Lower lobe of right lung (tissue), 2 donors: ENCODE measurements at places on chromosomes 6 and 20. TPM values are rescaled to one million over a fixed set of nuclear protein-coding genes. Genes with fewer than 3 reads are reported as not detected.
A peak's percentile ranks its signal among the peaks of the same experiment; 100 is the strongest.

DNA sequence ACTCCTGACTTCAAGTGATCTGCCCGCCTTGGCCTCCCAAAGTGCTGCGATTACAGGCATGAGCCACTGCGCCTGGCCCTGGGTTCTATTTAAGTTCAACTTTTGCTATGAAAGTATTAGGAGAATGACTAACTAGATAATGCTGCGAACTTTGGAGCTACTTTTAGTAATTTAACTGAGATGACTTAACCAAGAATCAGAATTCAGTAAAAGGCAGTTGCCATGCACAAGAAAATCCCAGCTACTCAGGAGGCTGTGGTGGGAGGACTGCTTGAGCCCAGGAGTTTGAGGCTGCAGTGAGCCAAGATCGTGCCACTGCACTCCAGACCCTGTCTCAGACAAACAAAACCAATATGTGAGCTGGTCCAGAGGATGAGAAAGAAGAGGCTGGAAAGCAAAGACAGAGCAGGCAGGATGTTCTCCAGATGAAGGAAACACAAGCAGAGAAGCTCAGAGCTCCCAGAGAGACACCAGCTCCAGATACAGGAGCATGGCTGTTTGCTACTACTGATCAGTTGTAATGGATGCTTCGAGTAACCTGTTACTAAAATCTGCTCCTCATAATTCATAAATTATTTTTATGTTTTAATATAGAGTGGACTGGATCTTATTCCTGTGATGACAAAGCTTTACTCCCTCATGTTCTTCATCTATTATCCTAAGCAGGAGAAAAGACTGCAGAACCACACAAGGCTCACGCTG is 23.9 kb downstream of the ZNF217 start:
- no peak for DNase-seq

DNA sequence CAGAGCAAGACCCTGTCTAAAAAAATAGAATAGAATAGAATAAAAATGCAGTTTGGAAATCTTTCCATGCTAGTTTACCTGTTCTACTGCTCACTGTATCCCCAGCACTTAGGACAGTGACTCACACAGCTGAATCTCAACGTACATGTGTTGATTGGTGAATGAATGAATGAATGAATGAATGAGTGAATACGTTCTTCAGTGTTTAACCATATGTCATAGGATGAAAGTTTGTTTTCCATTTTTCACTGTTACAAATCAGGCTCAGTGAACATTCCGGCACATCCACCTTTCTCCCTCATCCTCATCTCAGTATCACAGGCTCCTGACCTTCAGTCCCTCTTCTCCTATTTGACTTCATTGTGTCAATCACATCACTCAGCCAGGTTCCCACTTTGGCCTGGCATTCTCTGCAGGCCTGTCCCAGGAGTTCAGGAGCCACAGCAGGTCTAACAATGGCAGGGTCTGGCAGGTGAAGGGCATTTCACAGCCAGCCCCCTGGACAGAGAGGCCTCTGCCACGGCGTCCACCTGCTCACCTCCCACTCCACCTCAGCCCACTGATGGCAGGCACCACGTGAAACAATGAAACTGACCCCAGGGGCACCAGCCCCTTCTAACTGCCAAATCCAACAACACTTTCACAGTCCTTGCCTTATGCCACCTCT is 7.9 kb downstream of the ZC3H12D start:
- no peak for DNase-seq

DNA sequence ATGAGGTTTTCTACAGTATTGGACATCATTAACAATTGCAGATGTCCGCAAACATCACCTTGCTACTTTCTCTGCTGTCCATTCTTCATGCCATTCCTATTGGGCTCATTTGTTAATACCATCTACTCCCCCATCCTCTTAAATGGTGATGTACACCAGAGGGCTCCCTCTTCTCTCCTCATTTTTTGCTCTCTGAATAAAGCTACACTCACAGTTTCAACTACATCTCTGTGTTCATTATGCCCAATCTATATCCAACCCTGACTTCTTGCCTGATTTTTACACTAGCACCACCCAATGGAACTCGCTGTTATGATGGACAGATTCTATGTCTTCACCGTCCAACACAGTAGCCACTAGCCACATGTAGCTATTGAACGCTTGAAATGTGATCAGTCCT is 288.1 kb upstream of the ID4 start:
- no peak for DNase-seq

DNA sequence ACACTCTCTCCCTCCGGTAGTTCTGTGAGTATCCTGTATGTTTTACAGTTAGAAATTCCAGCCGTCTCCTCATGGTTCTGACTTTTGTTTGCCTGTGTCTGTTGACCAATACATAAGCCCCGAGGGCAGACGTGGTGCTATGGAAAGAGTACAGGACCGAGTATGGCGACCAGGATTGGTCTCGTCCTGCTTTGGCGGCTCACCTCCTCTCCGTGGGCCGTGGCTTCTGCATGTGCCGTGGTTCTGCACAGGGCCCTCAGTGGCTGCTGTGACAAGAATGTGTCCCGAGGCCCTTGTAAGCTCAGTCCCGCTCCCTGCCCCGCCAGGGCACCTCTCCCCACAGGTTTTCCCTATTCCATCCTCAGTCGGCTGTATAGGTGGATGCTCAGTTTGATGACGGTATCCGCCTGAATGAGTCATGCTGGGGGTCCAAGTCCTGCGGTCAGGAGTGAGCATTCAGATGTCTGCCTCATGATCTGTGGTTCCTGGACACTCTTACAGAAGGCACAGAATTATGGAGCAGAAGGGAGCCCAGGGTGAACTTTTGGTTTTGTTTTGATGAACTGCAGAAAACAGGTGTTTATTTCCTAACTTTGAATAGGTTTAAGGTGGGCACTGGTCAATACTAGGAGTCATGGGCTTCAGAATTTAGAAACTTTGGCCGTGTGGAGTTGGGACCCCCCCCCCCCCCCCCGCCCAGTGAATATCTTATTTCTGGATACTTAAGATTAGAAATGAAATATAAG is 1.2 kb downstream of the ARFGAP1 start:
- DNase-seq: no peak

Gene DEFB124
- total RNA-seq: not detected

DNA sequence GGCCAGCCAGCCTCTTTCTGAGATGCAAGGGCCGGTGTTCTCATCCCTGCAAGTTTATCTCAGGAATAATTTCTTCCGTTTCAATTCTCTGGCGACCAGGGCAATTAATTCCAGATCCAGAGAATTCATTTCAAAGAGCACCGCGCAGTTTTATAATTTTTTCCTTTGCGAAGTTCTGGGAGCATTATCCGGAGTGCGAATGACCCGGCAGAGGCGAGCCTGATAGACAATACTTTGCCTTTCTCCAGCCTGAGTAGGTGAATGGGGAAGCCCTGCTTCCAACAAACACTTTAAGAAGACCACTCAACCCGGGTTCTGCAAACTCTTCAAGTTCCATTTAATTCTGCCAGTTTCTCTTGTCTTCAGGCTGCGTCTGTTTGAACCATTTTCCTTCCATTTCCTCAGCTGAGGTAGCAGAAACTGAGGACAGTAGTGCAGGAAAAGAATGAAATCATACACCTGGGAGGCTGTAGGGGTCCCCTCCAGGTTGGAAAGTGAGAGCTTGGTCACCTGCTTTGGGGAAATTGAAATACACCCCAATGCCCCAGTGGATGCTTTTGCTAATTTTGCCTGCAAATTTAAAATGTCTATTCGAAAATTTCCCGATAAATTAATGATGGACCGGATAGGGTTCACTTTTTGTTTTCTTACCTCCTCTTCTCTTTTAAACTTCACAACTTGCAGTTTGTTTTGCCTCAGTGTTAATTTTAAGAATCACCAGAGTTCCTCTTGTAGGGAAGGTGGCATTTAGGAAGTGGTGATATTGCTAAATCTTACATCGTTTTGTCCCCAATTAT is 1.1 kb downstream of the VGLL2 start:
- DNase-seq: no peak

- DNase-seq: peak; percentile 66
These were observed 3.1 kb downstream of the MTCL3 start for GRCh38 chr6:127515794-127516661.

Gene EYS
- total RNA-seq: not detected

- peak; percentile 75 for DNase-seq
These were observed 149.9 kb upstream of the PTPN1 start for GRCh38 chr20:50360218-50360672.

Gene GNRH2
- total RNA-seq: not detected

- no peak for DNase-seq
These were observed at the start of gene HRH3 for GRCh38 chr20:62219992-62220665. HRH3 (minus strand) TSS chr20:62220278; CDS start chr20:62219970, 308 bp downstream.
